ENCODE measurements at places on chromosomes 1 and 21.

DNA sequence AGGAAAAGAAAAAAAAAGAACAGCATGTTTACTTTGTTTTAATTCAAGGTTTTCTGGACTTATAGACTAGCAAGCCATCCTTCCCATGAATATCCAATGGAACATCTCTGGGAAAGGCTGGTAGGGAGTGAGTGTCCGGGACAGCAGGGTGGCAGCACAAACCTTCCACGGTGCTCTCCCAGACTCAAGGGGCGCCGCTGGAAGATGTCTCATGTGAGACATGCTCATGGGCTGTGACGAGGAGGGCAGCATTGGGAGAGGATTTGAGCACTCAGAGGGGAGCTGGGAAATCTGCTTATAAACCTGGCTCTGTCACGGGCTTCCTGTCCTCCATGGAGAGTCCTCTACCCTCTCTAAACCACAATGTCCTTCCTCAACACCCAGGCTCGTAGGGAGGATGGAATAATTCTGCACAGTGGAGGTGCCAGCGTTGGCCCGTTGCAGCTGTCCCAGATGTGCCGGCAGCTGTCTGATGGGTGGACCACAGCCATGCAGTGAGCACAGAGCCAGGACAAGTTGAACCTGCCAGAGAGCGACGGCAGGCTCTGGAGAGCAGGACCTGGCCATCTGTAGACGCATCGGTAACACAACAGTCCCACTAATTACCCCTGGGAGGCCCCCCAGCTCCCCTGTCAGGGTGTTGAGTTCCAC, 100.1 kb upstream of the IGSF21 start:
- DNase-seq = no peak

- DNase-seq = no peak
Observed at GRCh38 chr1:62334434-62334985, 15.3 kb upstream of the KANK4 start.

DNA sequence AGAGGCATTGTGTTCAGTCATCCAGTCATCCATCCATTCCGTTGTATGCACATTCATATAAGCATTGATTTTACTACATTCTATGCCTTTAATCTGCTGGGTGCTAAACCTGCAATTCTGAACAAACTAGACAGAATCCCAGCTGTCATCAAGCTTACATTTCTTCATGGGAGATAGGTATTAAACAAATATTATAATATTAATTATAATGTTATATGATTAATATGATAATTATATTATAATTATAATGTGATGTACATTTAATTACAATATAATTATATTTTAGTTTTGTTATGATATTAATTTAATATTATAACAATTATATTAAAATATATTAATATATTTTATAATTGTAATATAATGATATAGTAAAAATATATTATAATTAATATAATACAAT, 112.4 kb downstream of the BRINP3 start:
- no peak for DNase-seq

DNA sequence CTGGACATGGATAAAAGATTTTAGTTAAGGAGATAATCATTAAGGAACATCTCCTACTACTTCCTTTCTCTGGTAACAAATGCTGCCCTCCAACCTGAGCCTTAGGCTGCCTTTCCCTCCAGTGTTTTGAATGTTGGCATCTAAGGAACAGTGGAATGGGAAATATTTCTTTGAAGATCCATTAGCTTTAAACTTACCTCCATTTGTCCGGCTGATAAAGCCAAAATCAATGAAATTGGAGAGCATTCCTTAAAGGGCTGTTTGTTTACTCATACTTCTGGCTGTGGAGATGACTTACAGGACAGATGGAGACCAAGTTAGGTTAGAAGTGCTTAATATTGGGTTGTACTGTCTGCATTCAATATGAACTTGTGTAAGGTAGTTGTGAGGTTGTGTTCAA, 439.1 kb downstream of the PLA2G4A start:
- DNase-seq = no peak

GRCh38 chr1:67584938-67585337, 100.1 kb upstream of the GADD45A start:
- no peak for DNase-seq

DNA sequence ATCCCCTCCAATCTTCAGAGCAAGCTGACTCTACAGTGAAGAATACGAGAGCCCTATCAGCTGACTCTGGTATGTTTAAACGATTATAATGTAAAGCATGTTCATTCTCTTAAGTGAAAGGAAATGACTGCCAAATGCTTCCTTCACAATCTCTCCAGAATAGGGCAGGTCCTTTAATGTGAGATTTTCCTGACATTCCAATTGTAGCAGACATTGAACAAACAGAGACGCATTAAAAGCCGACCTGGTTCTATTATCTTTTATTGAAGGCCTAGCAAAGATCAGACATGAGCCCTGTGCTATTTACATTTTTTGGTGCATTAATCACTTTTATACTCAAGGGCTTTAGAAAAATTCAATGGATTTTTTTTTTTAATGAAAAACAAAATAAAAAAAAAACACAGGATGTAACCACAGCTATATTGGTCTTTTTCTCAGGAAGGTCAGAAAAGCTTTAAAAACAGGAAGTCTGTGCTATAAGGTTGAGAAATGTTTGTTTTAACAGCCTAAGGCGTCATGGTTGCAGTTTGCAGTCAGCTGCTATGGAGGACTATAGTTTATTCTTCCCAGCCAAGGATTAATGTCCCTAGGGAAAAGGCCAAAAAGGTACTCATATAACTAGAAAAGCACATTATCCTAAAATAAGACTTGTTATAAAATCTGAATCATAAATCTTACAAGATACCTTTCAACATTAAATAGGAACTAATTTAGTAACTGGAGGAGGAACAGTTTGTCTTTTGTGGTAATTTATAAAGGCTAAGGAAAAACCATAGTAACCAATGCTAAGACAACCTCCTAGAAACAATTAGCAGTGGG, 104.8 kb downstream of the RERE start:
- peak; percentile 88 for DNase-seq

DNA sequence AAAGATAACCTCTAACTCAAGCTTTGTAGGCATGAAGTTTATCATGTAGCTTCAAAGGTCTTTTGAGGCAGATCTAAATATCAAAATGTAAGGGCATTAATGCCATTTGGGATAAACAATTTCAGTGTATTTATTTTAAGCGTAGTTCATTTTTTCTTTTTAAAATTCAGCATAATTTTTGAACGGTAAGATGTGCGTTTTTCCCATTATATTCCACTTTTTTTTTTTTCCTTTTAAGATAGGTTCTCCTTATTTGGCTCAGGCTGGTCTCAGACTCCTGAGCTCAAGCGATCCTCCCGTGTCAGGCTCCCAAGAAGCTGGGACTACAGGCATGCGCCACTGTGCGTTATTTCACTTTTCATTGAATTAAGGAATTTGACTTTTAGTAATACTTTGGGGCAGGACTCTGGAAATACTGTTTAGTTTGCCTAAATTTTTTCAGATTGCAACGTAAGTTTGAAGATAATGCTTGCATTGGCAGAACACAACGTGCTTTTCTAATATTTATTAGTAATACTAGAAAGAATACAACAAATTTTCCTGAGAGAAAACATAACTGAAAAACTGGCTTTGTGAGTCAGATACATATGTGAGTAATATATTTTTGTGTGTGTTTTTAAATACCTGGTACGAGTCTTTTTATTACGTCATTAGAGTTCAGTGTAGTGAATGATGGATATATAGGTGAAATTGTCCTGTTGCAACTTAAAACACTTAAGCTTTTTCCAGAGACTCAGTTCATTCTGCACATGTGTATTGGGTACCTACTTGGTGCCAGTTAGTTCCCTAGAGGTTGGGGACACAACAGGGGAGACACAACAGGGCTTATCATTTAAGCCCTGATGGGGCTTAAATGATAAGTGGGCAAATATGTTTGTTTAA, 2.2 kb downstream of the RALGPS2 start:
- DNase-seq = peak; percentile 51

DNA sequence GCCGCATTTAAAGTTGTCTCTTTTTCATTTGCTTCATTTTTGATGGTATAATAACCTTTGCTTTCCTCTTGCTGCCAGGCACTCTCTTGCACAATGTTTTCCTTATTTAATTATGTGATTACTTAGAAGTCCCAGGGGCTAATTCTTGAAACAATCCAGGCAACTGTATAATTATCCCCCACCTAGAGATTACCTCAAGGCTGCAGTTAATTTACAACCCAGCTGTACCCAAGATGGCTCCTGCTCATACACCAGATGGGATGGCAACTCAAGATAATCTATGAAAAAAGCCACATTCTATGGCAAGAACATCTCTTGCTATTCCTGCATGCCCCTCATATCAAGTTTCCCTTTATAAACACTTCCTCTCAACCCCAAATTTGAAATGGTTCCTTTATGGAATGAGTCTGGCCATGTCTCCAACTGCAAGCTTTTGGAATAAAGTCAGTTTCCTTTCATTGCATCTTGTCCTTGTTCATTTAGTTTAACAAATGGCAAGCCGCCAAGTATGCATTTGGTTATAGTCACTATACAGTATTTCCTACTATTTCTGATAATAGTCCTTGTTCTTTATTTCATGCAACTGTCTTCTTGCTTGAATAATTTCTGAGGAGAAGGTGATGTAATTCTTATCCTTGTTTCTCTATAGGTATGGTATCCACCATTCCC, 1042.6 kb downstream of the PLA2G4A start:
- DNase-seq = no peak

GRCh38 chr21:42172596-42173483, 46.1 kb upstream of the ABCG1 start:
- DNase-seq = no peak

GRCh38 chr1:200131551-200132125, 104.1 kb downstream of the NR5A2 start:
- no peak for DNase-seq

- no peak for DNase-seq
Observed at GRCh38 chr1:198754670-198755069, 115.8 kb downstream of the PTPRC start.

DNA sequence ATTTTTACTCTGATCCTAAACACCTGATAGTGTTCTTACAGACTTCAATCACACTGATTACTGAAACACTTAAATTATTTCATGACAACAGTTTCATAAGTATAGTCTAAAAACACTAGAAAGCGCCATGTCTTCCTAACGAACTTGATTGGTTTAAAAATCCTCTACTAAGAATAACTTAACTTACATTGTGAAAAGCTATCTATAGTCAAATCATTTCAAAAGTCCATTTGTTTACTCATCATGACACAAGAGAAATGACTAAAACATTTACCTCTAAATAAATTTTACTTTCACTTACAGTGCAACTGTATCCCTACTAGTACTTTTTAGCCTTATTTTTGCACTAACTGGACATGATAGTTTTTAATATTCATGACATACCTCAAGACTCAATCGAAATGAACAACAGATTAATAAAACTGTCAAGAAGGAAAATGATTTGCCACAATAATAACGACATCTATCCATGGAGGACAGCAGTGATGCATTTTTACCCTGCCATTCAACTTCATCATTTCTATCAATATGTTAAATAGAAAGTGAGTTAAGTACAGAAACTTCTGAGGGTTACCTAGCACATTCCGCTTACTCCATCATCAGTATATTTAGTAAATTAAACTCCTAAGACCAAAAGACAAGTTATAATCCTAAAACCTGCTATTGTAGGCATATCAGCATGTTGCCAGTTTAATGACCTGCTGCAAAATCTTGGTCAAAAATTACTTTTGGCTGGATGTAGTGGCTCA, 38.4 kb downstream of the AHCTF1 start:
- DNase-seq = no peak

DNA sequence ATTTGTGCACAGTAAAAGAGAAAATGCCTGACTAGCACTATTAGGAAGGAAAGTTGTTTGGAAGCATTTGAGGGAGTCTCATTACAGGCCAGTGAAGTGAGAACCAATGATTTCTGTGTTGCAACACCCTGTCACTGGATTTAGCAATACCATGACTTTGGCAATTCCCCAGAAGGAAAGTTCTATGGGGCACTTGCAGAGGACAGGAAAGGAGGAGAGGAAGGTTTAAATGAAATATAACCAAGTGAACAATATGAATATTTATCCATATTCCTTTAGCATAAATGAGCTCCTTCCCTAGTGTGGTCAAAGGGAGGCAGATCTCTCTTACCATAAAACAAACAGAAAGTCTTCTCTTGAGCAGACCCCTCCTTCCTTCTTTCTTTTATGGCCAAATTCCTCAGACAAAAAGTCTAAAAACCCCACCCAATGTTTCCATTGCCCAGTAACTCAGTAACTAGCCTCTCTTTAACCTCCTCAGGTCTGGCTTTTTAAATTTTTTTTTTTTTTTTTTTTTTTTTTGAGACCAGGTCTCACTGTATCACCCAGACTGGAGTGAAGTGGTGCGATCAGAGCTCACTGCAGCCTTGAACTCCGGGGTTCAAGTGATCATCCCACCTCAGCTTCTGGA, 5.5 kb downstream of the TLR5 start:
- DNase-seq = peak; percentile 100

GRCh38 chr21:30652891-30653290, 10.2 kb downstream of the KRTAP20-3 start:
- no peak for DNase-seq
